ENCODE measurements at places on chromosomes 2 and 18.

- no peaks in the 10 kb centered on the region for H3K36me3 ChIP-seq
- H3K4me3 ChIP-seq = no peak overlapping the region
- no peak overlapping the region for H3K27ac ChIP-seq
- H3K4me1 ChIP-seq = peaks cover 6% of the 10 kb centered on the region
- H3K27me3 ChIP-seq = no peaks in the 10 kb centered on the region
These were observed 176.0 kb downstream of the CTIF start for GRCh38 chr18:48714873-48715272.

- peaks cover 14% of the 10 kb centered on the region for H3K4me1 ChIP-seq
- H3K27ac ChIP-seq = no peak overlapping the region
- H3K27me3 ChIP-seq = no peaks in the 10 kb centered on the region
- no peak overlapping the region for H3K4me3 ChIP-seq
- H3K36me3 ChIP-seq = peaks cover 26% of the 10 kb centered on the region
These were observed 135.5 kb upstream of the FOSL2 start for GRCh38 chr2:28257182-28257581.

- H3K27ac ChIP-seq = no peak overlapping the region
- H3K27me3 ChIP-seq = no peaks in the 10 kb centered on the region
- no peak overlapping the region for H3K4me3 ChIP-seq
- H3K4me1 ChIP-seq = no peaks in the 10 kb centered on the region
These were observed 387.5 kb downstream of the CDH2 start for GRCh38 chr18:27789406-27789805.

- peaks cover 26% of the 10 kb centered on the region for H3K4me1 ChIP-seq
- H3K4me3 ChIP-seq = no peak overlapping the region
- no peak for DNase-seq
These were observed 3.8 kb downstream of the LIPG start for GRCh38 chr18:49565612-49566011.

DNA sequence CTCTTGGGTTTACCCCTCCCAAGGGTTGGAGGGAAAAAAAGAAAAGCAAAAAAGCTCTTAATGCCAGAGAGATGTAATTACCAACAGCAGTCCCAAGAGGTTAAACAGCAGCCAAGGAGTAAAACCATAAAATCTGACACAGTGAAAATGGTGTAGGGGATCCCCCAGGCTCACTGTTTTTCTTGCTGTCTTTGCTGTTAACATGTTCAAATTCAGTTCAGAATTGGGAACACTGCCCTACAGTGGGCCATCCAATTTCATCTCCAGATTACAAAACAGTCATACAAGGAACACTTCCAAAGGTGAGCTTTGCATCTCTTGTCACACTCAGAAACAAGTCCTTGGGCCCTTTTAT, 54.5 kb downstream of the PLEKHM3 start:
- no peak for DNase-seq
- no peak overlapping the region for H3K4me3 ChIP-seq
- H3K27me3 ChIP-seq = no peaks in the 10 kb centered on the region
- H3K27ac ChIP-seq = no peak overlapping the region
- H3K4me1 ChIP-seq = peaks cover 24% of the 10 kb centered on the region
- H3K36me3 ChIP-seq = peaks cover 19% of the 10 kb centered on the region

- H3K4me3 ChIP-seq = no peak overlapping the region
- no peak overlapping the region for H3K27ac ChIP-seq
These were observed 202.8 kb downstream of the PIK3C3 start for GRCh38 chr18:42157878-42158277.

DNA sequence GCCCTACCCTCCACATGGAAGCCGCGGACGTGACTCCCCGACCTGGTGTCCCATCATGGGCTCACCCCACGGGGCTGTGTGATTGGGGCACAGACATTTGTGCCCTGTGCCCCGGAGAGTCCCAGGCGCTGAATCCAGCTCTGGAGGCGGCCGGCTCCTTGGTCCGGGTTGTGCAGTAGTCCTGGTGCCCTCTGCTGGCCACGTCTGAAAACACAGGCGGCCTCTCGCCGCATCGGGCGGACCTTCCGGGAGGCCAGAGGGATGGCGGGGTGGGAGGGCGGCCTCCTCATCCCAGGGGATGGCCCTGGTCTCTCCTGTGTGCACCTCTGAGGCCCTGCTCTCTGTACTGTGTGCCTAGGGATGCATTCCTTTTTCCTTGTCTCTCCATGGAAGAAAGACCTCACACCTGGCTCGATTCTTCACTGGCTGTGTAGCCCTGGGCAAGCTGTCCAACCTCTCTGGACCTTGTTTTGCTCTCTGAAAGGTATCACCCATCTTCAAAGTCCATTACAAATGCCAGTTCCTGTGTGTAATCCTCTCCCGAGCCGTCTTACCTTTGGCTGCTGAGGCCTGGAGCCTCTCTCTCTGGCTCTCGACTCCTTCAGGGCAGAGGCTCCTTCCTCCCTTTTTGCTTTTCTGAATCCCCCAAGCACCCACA, 27.6 kb downstream of the CELF4 start:
- no peak for DNase-seq
- no peaks in the 10 kb centered on the region for H3K36me3 ChIP-seq
- H3K27ac ChIP-seq = no peak overlapping the region
- H3K4me1 ChIP-seq = peaks cover 7% of the 10 kb centered on the region

DNA sequence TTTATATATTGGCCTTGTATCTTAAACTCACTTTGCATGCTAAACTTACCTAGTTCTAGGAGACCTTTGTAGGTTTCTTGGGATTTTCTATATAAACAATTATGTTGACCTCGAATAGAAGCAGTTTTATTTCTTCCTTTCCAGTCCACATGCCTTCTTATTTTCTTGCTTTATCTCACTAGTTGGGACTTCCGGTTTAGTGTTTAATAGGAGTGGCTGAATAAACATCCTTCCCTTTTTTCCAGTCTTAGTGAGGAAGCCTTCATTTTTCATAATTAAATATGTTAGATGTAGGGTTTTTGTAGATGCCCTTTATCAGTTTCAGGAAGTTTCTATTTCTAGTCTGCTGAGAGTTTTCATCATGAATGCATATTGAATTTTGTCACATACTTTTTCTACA, 347.3 kb upstream of the HNRNPA3 start:
- H3K36me3 ChIP-seq = peaks cover 8% of the 10 kb centered on the region
- no peak for DNase-seq
- no peak overlapping the region for H3K27ac ChIP-seq

DNA sequence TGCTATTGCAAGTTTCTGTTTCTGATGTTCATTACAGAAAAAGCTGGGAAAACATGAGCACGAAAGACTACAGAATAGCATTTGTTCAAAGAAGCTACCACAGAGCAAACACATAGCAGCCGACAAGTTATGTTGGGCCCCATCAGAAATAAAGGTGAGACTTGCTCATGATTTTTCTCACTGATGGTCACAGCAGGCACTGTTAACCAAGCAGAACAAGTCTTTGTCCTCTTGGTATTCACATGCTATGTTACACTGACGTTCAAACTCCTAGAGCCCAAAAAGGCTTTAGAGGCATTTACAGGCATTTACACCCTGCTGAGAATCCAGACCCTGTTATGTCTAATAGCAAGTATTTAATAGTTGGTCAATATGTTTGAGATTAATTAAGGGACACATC, 235.0 kb upstream of the HNMT start:
- no peaks in the 10 kb centered on the region for H3K36me3 ChIP-seq
- no peak overlapping the region for H3K4me3 ChIP-seq
- H3K27me3 ChIP-seq = no peaks in the 10 kb centered on the region
- no peak overlapping the region for H3K27ac ChIP-seq
- no peaks in the 10 kb centered on the region for H3K4me1 ChIP-seq

DNA sequence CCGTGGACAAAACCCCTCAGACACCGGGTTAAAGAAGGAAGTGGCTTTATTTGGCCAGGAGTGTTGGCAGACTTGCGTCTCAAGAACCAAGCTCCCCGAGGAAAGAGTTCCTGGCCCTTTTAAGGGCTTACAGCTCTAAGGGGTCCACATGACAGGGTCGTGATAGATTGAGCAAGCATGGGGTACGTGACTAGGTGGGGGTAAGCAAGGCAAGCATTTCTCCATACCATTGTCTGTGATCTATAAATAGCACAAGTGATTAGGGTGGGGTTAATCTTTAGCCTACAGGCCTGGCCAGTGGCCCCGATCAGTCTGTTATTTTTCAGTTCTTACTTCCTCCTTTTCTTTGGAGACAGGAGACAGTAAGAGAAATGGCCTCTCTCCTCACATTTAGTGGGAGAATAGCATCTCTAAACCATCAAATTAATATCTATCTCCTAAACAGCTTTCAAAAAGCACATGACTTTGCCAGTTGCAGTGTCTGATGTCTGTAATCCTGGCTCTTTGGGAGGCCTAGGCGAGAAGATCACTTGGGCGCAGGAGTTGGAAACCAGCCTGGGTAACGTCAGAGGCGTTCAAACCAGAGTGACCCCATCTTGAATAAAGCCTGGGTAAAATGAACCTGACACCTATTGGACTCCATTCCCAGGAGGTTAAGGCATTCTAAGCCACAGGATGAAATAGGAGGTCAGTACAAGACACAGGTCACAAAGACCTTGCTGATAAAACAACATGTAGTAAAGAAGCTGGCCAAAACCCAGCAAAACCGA, 18.3 kb upstream of the CNOT11 start:
- H3K27ac ChIP-seq = no peak overlapping the region
- no peaks in the 10 kb centered on the region for H3K27me3 ChIP-seq
- H3K36me3 ChIP-seq = no peaks in the 10 kb centered on the region
- no peak for DNase-seq
- no peaks in the 10 kb centered on the region for H3K4me1 ChIP-seq

- no peak for DNase-seq
- H3K4me3 ChIP-seq = no peak overlapping the region
These were observed 294.9 kb upstream of the STON1 start for GRCh38 chr2:48235076-48235475.

GRCh38 chr2:199433204-199433832, 24.4 kb downstream of the SATB2 start:
- no peaks in the 10 kb centered on the region for H3K36me3 ChIP-seq
- DNase-seq = no peak
- no peak overlapping the region for H3K27ac ChIP-seq
- H3K4me3 ChIP-seq = no peak overlapping the region

- DNase-seq = no peak
- no peak overlapping the region for H3K27ac ChIP-seq
- peaks cover 20% of the 10 kb centered on the region for H3K27me3 ChIP-seq
- H3K4me1 ChIP-seq = peaks cover 9% of the 10 kb centered on the region
- no peak overlapping the region for H3K4me3 ChIP-seq
These were observed 87.6 kb downstream of the NRP2 start for GRCh38 chr2:205769879-205770278.

GRCh38 chr2:44941551-44942234, at the start of gene SIX3:
Gene SIX3, plus strand, starts transcription at chr2:44941702. Its CDS starts 403 bp downstream, at chr2:44942105.
- no peak within 1 kb of the TSS for H3K27ac ChIP-seq
- H3K27me3 ChIP-seq = peaks cover 39% of the 10 kb centered on the region
- DNase-seq = no peak
- peak within 1 kb of the TSS; percentile 74 for H3K4me3 ChIP-seq

DNA sequence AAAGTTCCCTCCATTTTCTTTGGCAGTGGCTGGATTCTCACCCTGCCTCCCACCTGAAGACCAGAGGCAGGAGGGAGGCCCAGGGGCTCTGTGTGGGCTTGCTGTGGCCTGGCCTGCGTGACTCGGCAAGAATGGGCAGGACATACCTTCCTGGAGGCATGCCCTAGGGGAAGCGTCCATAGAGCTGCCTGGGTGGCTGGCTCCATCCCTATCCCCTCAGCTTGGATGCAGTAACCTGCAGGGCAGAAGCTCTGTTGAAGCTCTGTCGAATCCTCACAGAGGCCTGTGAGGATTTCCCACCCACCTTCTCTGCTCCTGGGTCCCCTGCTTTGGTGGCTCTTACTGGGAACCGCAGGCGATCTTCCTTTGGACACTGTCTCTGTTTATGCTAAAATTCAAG, 1.3 kb upstream of the PRSS56 start:
- H3K36me3 ChIP-seq = no peaks in the 10 kb centered on the region
- H3K27ac ChIP-seq = no peak overlapping the region
- DNase-seq = no peak

DNA sequence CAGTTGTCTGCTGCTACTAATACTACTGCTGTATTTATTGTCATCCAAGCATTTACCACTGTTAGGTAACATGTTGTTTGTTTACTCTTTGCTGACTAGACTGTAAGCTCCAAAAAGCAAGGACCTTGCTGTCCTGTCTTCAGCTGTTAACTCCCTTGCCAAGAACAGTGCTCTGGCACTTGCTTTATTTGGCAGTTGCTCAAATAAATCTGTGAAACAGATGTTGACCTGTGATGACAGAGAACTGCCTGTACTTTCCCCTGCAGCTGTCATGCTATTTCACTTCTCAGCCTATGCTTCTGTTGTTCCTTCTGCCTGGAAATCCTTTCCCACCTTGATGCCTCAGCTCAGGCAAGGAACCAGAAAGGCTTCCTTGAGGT, 181.2 kb downstream of the ATAD2B start:
- no peak for DNase-seq
- no peak overlapping the region for H3K27ac ChIP-seq
- H3K4me1 ChIP-seq = peaks cover 2% of the 10 kb centered on the region
- H3K27me3 ChIP-seq = no peaks in the 10 kb centered on the region
- H3K36me3 ChIP-seq = peaks cover 30% of the 10 kb centered on the region

GRCh38 chr18:49813069-49813318, 339 bp downstream of the ACAA2 start:
- H3K4me1 ChIP-seq = peaks cover 63% of the 10 kb centered on the region
- DNase-seq = no peak
- peak overlapping the region; percentile 98 for H3K27ac ChIP-seq

DNA sequence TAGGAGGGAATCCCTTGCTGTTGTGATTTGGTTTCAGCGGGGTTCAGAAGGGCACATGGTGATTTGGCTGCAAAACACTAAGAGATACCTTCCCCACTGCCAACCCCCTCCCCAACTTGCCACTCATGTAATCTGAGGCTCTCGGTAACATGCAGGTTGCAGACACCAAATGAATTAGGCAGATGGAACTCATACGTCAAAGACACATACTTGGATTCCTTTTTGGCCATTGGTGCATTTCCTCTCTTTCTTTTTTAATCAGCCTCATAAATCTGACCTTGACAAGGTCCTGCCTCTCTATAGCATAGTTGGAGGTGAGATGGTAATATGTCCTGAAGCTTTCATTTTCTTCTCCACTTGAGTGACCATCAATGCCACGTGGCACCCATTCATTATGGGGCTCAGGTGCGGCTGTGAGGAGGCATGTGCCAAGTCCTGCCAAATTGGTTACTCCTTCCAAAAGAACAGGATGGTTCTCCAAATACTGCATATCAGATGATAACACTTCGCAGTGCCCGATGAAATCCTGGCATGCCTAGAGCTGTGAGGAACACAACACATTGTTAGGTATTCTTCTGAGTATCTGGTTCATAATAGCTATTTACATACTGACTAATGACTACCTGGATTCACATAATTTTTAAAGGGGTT, 8.3 kb upstream of the TMEM178A start:
- H3K27me3 ChIP-seq = peaks cover 10% of the 10 kb centered on the region
- H3K27ac ChIP-seq = no peak overlapping the region
- DNase-seq = no peak
- no peaks in the 10 kb centered on the region for H3K4me1 ChIP-seq
- H3K36me3 ChIP-seq = peaks cover 2% of the 10 kb centered on the region

Measured in naive thymus-derived CD8-positive, alpha-beta T cell (primary cell).